ENCODE measurements at places on chromosomes 3 and 15.

- peaks cover 8% of the 10 kb centered on the region for H3K27me3 ChIP-seq
- peaks cover 12% of the 10 kb centered on the region for H3K4me1 ChIP-seq
- H3K36me3 ChIP-seq = no peaks in the 10 kb centered on the region
Observed at GRCh38 chr3:197456261-197457091, 99.3 kb downstream of the BDH1 start.

DNA sequence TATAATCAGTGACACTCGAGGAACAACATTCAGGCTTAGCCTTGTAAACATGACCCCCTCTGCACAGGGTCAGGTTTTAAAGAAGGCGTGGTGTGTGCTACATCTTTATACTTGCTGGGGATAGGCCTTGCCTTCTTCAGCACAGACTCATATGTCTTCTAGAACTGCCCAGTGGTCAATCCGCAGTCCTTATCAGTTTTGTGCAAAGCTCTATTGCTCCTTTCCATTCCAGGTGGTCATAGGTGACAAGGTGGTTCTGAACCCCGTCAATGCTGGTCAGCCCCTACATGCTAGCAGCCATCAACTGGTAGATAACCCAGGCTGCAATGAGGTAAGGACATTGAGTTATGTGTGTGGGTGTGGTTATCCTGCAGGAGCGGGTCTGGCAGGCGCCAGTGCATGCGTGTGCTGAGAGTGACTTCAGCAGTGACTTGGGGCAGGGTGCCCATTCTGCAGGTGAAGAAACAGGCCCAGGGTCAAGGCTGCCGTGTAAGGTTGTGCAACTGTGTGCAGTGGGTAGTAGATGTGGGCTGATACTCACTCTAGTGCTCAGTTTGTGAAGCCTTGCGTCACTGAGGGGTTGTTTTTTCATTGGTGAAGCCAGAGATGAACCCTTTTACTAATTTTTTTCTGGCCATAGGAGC lies 150.9 kb downstream of the ITPR1 start:
- H3K4me1 ChIP-seq = no peaks in the 10 kb centered on the region
- H3K36me3 ChIP-seq = peaks cover 52% of the 10 kb centered on the region
- no peak overlapping the region for H3K27ac ChIP-seq
- no peak for DNase-seq
- no peaks in the 10 kb centered on the region for H3K27me3 ChIP-seq
- no peak overlapping the region for H3K4me3 ChIP-seq

GRCh38 chr3:137669519-137670060 lies 94.5 kb upstream of the SOX14 start:
- H3K4me3 ChIP-seq = no peak overlapping the region
- no peaks in the 10 kb centered on the region for H3K27me3 ChIP-seq
- H3K27ac ChIP-seq = no peak overlapping the region
- no peaks in the 10 kb centered on the region for H3K36me3 ChIP-seq

DNA sequence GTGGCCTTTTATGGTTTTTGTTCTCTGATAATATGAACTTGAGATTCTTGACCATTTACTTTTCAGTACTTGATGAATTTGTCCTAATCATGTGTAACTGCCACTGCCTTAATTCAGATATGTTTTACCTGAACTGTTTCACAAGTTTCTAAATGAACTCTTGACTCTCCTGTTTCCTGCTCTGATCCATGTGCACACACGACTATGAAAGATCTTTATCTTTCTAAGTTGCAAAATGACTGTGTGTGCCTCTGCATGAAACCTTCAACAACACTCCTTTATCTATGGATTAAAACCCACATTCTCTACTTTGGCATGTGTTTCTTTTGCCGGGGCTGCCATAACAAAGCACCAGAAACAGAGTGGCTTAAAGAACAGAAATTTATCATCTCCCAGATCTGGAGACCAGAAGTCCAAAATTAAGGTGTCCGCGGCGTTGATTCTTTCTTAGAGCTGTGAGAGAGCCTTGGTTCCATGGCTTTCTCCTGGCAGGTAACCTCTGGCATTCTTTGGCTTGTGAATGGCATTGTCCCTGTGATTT lies 275.0 kb downstream of the ADAMTSL3 start:
- no peak overlapping the region for H3K27ac ChIP-seq
- no peak for DNase-seq
- peaks cover 1% of the 10 kb centered on the region for H3K36me3 ChIP-seq
- H3K27me3 ChIP-seq = peaks cover 10% of the 10 kb centered on the region
- H3K4me1 ChIP-seq = no peaks in the 10 kb centered on the region

GRCh38 chr3:32371461-32372212 lies 20.0 kb upstream of the CMTM7 start:
- peaks cover 25% of the 10 kb centered on the region for H3K4me1 ChIP-seq
- no peaks in the 10 kb centered on the region for H3K27me3 ChIP-seq
- no peaks in the 10 kb centered on the region for H3K36me3 ChIP-seq
- H3K27ac ChIP-seq = peak overlapping the region; percentile 10

GRCh38 chr3:185928496-185928895 lies 9.3 kb downstream of the TRA2B start:
- H3K27ac ChIP-seq = peak overlapping the region; percentile 75
- peak overlapping the region; percentile 77 for H3K4me3 ChIP-seq
- peaks cover 64% of the 10 kb centered on the region for H3K36me3 ChIP-seq
- H3K4me1 ChIP-seq = peaks cover 45% of the 10 kb centered on the region

DNA sequence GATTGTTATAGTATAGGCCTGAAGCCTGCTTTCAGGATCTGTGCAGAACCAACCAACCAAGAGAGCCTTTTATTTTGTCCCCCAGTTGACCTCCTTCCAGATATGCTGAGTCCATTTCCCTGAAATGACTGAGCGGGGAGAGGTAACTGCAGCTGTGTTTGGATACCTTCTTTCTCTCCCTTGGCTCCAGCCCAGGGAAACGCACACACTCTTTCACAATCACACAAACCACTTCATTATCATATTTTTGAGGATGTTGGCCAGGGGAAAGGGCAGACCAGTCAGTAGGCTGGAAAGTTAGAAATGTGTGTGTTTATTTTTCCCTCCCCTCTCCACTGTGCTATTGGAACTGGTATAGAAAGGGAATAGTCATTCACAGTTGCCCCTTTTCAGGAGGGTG lies 417.7 kb upstream of the TBL1XR1 start:
- no peaks in the 10 kb centered on the region for H3K36me3 ChIP-seq
- no peak for DNase-seq
- H3K4me1 ChIP-seq = peaks cover 9% of the 10 kb centered on the region
- no peaks in the 10 kb centered on the region for H3K27me3 ChIP-seq
- no peak overlapping the region for H3K27ac ChIP-seq

- no peaks in the 10 kb centered on the region for H3K36me3 ChIP-seq
- H3K27me3 ChIP-seq = peaks cover under 1% of the 10 kb centered on the region
- H3K4me1 ChIP-seq = peaks cover 1% of the 10 kb centered on the region
- DNase-seq = no peak
- no peak overlapping the region for H3K4me3 ChIP-seq
Observed at GRCh38 chr15:63322541-63322940, 45.1 kb downstream of the APH1B start.

- no peak overlapping the region for H3K4me3 ChIP-seq
- no peaks in the 10 kb centered on the region for H3K36me3 ChIP-seq
- H3K27ac ChIP-seq = no peak overlapping the region
- DNase-seq = no peak
Observed at GRCh38 chr15:66041276-66041675, 172.0 kb downstream of the RAB11A start.

- no peaks in the 10 kb centered on the region for H3K27me3 ChIP-seq
- DNase-seq = no peak
- no peak overlapping the region for H3K27ac ChIP-seq
- no peak overlapping the region for H3K4me3 ChIP-seq
- no peaks in the 10 kb centered on the region for H3K36me3 ChIP-seq
- no peaks in the 10 kb centered on the region for H3K4me1 ChIP-seq
Observed at GRCh38 chr15:29058903-29059539, 173.2 kb downstream of the APBA2 start.

DNA sequence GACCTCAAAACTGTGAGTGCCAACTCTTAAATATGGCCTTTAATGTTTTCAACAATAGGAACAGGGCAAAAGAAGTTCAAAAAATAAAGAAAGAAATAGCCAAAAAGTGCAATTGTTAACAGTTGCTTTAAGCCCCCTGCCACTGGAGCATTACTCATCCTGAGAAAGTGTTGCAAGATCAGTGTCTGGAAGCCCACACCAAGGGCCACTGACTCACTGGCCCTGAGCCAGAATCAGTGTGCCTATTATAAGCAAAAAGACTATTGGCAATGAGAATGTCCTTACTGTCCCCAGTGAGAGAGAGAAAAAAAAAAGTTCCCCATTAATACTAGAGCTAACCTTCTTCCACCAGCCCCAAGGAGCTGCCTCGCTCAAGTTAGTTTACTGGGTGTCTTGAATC lies 480.1 kb upstream of the ZNF385D start:
- no peaks in the 10 kb centered on the region for H3K4me1 ChIP-seq
- no peak for DNase-seq
- no peak overlapping the region for H3K27ac ChIP-seq
- H3K4me3 ChIP-seq = no peak overlapping the region

DNA sequence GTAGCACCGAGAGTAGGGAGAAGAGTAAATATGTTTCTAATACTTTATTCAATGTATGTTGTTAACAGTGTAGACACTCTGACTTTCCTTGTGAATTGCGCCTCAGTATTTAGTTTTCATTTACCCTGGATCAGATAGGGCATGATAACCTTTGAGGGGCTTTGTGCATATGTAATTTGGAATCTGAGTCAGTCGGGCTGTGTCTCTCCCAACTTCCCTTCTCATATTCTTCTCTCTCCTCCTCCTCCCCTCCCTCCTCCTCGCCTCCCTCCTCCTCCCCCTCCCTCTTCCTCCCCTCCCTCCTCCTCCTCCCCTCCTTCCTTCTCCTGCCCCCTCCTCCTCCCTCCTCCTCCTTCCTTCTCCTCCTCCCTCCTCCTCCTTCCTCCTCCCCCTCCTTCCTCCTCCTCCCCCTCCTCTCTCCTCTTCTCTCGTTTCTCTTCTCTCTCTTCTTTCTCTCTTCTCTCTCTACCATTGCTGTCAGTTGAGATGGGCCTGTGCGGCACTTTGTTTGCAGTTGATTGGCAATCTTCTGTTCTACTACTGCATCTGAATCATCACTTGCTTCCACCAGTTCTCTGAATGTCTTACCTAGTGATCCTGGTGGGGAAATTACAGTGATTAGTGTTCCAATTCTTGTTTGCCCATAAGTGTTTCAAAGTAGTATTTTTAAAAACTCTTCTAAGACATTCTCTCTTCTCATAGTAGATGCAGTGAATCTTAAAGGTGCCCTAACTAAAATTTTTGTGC lies 162.3 kb downstream of the PGPEP1L start:
- peaks cover 1% of the 10 kb centered on the region for H3K36me3 ChIP-seq
- no peak overlapping the region for H3K27ac ChIP-seq
- H3K27me3 ChIP-seq = no peaks in the 10 kb centered on the region
- DNase-seq = no peak
- H3K4me3 ChIP-seq = no peak overlapping the region
- peaks cover 2% of the 10 kb centered on the region for H3K4me1 ChIP-seq

DNA sequence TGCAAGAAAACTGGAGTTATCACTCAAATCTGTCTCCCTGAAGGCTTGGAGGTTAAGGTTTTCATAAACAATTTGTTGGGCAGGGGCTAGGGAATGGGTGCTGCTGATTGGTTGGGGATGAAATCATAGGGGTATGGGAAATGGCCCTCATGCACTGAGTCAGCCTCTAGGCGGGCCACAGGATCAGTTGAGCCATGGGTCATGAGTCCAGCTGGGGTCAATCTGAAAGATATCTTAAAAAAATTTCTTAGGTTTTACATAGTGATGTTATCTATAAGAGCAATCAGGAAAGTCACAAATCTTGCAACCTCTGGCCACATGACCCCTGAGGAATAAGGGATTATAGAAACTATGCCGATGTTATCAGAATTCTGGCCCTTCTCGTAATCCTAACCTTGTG lies 491.7 kb downstream of the ZIC1 start:
- DNase-seq = no peak
- H3K36me3 ChIP-seq = no peaks in the 10 kb centered on the region
- no peak overlapping the region for H3K27ac ChIP-seq
- no peak overlapping the region for H3K4me3 ChIP-seq
- H3K27me3 ChIP-seq = no peaks in the 10 kb centered on the region

DNA sequence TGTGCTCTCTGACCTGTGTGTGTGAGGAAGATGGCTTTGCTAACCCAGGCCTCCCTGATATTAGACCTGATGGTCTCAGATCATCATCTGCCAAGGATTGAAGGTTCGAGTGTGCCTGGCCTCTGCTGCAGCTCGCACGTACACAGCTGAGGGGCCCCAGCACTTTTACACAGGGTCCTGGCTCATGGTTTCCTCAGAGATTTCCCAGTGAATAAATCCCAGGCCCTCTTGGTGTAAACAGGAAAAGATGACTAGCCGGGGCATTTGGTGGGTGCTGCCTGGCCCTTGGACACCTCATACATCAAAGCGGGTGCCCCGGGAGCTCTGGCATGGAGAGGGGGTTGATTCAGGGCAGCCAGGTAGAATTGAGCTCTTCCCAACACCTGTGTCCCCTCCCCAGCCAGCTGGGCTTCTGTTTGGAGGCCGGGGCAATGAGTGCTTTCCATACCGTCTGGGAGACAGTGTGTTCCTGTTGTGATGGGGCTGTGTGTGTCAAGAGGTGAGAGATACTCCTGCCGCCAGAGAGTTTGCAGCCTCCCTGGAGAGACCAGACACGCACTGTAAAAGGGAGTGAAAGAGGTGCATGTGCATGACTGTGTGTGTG lies 72.5 kb upstream of the TLE3 start:
- H3K4me3 ChIP-seq = no peak overlapping the region
- DNase-seq = no peak
- no peaks in the 10 kb centered on the region for H3K36me3 ChIP-seq
- peaks cover 11% of the 10 kb centered on the region for H3K27me3 ChIP-seq
- no peak overlapping the region for H3K27ac ChIP-seq

- DNase-seq = no peak
- peaks cover 18% of the 10 kb centered on the region for H3K4me1 ChIP-seq
- H3K4me3 ChIP-seq = no peak overlapping the region
- no peak overlapping the region for H3K27ac ChIP-seq
- H3K27me3 ChIP-seq = no peaks in the 10 kb centered on the region
Observed at GRCh38 chr3:142356818-142357217, 91.0 kb downstream of the XRN1 start.

GRCh38 chr3:13718436-13718835 lies 161.4 kb downstream of the WNT7A start:
- no peak for DNase-seq
- no peak overlapping the region for H3K27ac ChIP-seq
- no peaks in the 10 kb centered on the region for H3K4me1 ChIP-seq

DNA sequence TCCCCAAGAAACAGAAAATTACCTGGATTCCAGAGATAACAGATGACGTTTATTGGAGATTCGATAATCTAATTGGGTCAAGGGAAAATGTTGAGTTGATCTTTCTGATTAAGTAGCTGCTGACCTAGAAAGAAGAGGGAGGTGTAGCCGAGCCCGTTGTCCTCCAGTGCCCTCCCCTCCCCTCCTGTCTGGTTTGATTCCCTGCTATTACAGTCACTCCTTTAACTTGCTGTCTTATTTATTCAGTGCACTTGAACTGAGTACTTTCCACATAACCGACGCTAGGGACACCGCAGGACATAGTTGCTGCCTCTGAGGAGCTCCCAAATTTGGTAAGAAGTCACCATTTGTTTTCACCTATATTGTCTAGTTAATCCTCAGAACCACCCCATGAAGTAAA lies 103.7 kb downstream of the AQP9 start:
- no peak overlapping the region for H3K27ac ChIP-seq
- no peaks in the 10 kb centered on the region for H3K36me3 ChIP-seq
- H3K4me1 ChIP-seq = peaks cover 4% of the 10 kb centered on the region
- DNase-seq = no peak

- DNase-seq = no peak
- H3K4me1 ChIP-seq = no peaks in the 10 kb centered on the region
- no peaks in the 10 kb centered on the region for H3K36me3 ChIP-seq
- H3K27ac ChIP-seq = no peak overlapping the region
Observed at GRCh38 chr3:133987948-133988484, 41.7 kb downstream of the SLCO2A1 start.

All from stimulated activated naive B cell treated with anti-CD40 and anti-IgM and Interleukin-4, amounts not matched to agents 10 μg/mL and 1 μg/mL and 100 μg/mL, for 72 hours (primary cell).